ENCODE measurements at places on chromosomes 7 and 10.
A peak's percentile ranks its signal among the peaks of the same experiment; 100 is the strongest.

GRCh38 chr7:158549616-158550393 is 37.8 kb downstream of the PTPRN2 start:
- DNase-seq = no peak

GRCh38 chr7:143238289-143238980 is 16.6 kb downstream of the TAS2R40 start:
- no peak for DNase-seq

- peak; percentile 41 for DNase-seq
Measured at GRCh38 chr7:954330-955238, at the start of gene ADAP1. Gene ADAP1 (minus strand): TSS chr7:954680. CDS start chr7:954477, 203 bp downstream.

DNA sequence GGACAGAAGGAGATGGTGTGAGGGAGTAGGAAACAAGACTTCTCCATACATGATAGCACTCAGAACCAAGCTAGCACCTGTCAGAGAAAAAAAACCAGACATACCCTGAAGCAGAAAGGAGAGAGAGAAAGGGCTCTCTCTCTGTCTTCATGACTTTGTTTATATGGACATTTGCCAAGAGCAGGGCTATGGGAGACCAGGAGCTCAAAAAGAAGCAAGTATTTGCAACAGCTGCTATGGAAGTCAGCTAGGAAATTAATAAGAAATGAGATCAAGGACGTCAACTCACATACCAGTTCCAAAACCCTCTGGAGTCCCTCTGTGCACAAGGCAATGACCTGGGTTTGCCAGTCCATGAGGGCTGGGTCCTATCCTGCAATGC is 111.6 kb downstream of the SGMS1 start:
- no peak for DNase-seq

GRCh38 chr7:38673795-38674194 is 42.6 kb upstream of the AMPH start:
- no peak for DNase-seq

DNA sequence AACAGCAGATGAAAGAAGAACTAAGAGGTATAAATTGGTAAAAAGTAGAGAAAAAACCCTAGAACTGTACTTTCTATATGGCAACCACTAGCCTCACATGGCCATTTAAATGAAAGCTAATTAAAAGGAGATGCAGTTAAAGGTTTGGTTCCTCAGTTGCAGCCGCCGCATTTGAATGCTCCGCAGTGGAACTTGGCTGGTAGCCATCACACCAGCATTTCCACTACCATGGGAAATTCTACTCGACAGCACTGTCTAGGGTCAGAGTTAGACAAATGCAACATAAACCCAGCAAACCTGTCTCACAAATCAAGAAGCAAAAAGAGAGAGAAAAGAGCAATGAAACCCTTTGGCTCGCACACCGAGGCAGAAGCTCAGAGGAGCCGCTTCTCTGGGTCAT is 29.7 kb downstream of the VIPR2 start:
- no peak for DNase-seq

DNA sequence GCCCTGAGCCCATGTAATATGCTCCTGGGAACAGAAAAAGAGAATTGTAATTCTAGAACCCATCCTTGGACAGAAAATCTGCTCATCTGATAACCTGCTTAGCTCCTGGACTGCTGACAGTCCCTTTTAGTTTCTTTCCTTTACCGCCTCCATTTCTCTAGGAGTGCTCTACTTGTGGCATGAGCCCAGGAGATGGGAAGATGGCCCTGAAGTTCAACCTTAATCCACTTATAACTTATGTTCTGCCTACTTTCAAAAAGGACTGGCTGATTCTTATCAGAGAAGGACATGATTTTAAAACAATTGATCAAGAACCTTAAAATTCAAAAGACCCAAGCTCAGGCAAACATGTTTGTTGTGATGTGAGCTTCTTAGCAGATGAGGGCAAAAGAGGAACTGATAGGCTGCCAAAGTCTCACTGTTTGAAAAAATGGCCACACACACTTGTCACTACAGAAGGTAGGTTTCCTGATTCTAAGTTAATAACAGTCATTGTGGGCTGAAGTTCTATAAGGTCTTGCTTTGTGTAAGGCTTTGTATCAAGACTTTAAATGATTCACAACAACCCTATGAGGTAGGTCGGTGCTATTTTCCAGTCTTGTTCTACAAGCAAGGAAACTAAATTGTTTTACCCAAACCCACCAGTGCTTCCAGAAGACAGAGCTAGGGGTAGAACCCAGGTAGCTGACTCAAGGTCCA is 94.3 kb upstream of the AFAP1L2 start:
- DNase-seq = no peak

DNA sequence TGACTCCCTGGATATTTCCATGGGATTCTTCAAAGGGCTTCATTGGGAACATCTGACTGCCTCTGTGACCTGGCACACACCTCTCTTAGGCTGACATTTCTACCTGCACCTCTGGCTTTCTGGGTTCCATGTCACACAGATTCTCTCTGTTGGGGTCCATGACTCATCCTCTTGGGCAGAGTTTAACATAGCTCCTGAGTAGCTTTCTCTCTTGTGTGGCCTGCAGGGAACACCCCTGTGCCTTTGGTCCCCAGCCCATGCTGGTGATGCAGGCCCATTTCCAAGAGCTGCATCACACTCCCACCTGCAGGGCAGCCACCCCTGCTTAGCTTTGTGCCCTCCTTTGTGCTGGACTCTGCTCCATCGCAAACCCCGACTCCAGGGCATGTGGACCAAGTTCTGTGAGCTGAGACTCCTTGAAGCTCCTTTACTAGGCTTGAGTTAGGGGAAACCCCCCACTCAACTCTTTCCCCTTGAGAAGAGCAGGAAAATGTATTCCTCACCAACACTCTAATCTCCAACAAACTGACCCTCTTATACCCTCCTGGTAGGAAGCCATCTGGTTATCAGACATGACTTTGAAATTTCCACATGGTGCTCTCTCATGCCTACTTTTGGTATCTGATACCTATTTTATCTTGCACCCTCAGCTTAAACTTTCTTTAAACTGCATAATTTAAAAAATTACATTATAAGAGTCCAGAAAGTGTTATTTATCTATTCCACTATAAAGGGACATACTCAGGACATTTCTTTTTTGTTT is 93.3 kb downstream of the ZNF777 start:
- no peak for DNase-seq

- no peak for DNase-seq
Measured at GRCh38 chr7:139044813-139045794, 9.3 kb upstream of the ZC3HAV1L start.

DNA sequence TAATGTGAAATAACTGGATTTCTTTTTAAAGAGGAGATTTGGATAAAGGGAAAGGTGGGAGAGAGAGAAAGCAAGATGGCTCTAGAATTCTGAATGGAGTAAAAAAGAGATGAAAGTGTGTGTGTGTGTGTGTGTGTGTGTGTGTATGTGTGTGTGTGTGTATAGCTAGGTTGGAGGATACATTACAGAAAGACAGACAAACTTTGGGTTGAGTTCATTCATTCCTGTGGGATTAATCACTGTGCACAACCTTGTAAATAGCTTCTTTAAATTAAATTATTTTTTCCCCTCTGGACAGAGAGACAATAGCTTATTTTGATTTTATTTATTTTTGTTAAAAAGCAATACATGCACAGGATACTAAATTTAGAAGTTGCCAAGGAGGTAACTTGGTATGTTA is 7.5 kb downstream of the ASB4 start:
- DNase-seq = no peak

GRCh38 chr10:112533916-112534315 is 86.9 kb downstream of the VTI1A start:
- DNase-seq = no peak
